ENCODE measurements at places on chromosomes 4 and X. TPM values are rescaled to one million over a fixed set of nuclear protein-coding genes. Genes with fewer than 3 reads are reported as not detected.

DNA sequence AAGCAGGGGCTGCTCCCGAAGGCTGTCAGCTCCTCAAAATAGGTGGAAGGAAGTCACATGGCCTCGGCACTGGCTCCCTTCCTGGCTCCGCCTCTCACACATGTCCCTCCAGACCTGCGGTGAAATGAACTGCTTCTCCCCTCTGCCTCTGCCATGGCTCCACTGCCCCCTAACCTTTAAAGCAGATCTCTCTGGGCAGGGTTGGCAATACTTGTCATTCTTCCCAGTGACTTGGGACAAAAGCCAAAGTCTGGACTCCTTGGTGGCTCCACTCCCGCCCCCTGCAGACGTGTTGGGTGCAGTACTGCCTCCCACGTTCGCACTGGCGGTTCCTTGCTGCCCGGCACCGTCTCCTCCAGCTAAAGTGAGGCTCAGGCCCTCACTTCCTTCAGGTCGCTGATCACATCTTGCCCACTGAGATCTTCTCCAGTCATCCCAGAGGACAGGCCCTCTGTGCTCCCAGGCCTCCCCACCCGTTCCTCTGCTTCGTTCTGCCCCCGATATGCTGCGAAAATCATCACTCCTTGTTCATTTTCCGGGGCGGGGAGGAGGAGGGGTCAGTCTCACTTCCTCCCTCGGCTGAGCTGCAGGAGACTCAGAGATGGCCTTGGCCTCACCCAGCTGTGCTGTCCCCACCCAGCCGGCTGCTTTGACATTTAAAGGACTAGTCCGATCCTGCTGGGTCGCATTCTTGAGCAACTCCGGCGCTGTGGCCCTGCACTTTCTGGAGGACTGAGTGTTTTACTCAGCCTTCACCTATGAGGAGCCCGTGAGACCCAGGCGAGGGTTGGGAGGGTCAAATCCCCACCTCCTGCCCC lies 97.4 kb downstream of the PHKA2 start:
- peak; percentile 66 for DNase-seq

- DNase-seq = no peak
These were observed 159.6 kb upstream of the PJA1 start for GRCh38 chrX:69324851-69325250.

CENPVL1 gene
- not detected for total RNA-seq

POF1B gene
- total RNA-seq = not detected

- DNase-seq = no peak
These were observed 1206.5 kb upstream of the PABPC4L start for GRCh38 chr4:135408109-135408508.

- DNase-seq = no peak
These were observed 196.4 kb upstream of the MAGEB18 start for GRCh38 chrX:25941559-25942250.

DNA sequence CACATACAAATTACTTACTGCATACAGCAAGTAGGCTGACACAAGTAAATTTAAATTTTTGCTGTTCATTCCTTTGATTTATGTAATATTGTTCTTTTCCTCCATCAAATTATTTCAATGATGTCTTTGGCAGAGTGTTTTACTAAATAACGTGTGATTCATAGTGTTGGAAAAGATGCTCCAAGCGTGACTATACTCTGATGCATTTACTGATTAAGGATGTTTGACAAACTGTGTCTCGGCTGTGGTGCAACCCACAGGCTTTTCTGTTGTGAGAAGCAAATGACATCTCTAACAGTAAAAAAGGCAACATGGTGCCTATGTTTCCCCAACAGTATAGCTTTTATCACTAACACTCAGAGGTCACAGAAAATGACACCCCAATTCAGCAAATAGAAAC lies 540.9 kb downstream of the PPP4R3C start:
- DNase-seq = no peak

BEX3 gene
- 30.8 TPM for total RNA-seq

- DNase-seq = peak; percentile 23
These were observed 22.4 kb upstream of the HPSE start for GRCh38 chr4:83356899-83357661.

DNA sequence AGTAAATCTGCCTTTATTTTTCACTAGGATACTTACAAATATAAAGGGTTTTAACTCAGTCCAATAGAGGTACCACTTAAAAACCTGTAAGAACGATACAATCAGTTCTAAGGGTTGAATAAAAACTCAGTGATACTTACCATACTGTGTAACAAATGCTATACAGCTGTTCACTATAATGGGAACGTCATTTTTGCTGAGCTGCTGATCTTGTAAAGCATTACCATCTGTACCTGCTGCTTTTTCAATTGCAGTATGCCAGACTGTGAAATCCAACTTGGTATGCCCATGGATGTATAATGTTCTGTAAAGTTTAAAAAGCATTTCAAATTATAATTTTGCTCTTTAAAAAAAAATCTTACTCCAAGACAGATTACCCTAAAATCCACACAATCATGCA lies 111.2 kb downstream of the ARAP2 start:
- no peak for DNase-seq

GRCh38 chrX:150438165-150438564 lies 75.0 kb downstream of the MAMLD1 start:
- DNase-seq = no peak

PDK3 gene
- total RNA-seq = 50.8 TPM
